ENCODE measurements at places on chromosomes 12 and 14. TPM values are rescaled to one million over a fixed set of nuclear protein-coding genes. Genes with fewer than 3 reads are reported as not detected.

Gene OTOGL
- 2.9 TPM for total RNA-seq

DNA sequence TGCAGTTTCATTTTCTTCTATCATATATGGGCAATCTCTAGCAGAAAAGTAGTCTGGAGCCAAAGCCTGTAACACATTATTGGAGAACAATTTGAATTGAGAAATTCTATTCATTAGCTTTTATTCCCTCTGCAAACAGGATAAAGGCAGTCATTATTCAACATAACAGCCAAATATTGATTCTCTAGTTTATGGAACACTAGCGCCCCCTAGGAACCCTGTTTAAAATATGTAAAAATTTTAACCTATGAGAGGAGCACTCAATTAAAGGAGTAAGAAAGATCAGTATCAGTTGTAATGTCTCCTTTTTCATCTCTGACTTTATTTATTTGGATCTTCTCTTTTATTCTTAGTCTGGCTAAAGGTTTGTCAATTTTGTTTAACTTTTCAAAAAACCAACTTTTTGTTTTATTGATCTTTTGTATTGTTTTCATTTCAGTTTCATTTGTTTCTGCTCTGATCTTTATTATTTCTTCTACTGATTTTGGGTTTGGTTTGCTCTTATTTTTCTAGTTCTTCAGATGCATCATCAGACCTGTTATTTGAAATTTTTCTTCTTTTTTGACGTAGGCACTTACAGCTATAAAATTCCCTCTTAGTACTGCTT is 4.8 kb upstream of the LMNTD1 start:
- DNase-seq = peak; percentile 39

DNA sequence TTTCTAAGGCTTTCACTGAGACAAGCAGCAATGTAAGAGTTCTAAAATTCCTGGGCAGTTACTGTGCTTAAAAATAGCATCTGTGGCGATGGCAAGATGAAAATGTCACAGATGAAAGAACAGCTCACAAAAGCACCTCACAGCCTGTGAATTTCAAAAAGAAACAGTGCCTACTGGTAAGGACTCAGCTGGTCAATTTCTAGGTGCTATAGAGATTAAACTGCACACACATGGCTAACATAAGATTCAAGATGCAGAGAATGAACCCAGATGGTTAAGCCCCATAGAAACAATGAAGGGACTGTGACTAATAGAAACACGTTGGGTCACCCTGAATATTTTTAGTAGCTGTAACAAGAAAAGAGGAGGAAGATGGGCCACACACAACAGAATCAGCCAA is 12.0 kb upstream of the IL26 start:
- no peak for DNase-seq

DNA sequence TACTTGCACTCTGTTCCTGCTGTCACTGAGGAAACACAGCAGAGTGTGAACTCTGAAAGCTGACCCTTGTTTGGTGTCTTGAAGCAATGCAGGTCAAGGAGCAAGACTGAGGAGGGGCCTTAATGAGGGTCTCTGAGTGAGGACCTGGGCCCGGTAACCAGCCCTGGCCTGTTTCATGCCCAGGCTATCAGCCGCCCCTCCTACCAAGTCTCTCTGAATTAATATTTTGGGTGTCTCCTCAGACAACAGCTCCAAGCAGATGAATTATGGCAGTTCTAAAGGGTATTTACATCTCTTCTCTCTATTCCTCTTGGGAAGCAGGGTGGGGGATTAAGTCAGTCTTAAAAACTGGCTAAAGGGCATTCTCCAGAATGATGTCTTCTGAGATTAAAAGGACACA is 394.5 kb downstream of the ZFP36L1 start:
- no peak for DNase-seq

DNA sequence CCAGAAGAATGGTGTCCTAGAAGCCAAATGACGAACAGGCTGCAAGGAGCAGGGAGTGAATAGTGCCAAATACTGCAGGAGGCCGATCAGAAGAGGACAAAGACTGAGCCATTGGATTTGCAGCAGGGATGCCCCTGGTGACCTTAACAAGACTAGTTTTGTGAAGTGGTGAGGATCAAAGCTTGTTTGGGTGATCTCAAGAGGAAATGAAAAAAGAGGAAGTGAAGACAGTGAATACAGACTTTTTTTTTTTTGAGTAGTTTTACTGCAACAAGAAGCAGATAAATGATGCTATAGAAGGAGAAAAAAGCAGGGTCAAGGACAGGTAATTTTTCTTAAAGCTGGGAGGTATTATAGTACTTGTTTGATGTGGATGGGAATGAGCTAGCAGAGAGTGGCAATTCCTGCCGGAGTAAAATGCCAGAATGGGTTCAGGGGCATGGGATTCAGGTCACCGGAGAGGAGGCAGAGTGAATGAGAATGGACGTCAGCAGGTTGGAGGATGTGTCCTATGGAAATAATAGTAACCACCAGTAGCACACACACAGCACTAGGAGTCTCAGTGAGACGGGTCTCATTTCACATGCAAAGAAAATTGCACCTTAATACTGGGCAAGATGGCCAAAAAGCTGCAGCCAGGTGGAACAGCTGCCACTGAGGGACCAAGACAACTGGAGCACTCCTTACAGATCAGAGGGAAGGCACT is 345.8 kb upstream of the CCDC196 start:
- no peak for DNase-seq

DNA sequence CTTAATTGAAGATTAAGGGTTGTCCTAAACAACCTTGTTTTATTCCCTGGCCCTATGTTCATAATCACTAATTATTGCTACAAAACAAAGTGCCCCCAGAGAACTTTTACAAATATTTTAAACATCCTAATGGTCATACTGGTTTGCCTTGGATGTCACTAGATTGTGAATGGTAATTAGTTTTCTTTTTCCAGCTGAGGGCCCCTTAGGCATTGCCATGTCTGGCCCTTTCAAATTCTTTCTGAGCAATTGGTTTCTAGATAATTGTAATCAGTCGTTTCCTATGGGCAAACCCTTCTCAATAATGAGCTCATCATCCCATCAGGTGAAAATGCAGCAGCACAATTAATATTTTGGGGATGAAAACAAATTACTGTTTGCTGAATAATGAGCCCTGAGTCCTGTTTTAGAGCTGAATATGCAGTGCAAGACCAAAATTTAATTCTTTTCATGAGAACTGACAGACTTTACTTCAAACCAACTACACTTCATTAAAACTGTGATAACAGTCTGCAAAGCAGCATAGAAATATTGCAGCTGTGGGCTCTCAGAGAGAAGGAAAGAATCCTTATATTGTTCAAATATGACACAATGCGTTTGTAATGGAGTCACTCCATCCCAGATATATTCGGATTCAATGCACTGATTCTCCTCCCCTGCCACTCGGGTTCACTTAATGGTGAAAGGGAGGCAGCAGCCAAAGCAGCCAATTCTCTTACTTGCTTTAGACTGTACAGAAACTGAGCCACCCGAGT is 67.7 kb upstream of the ARHGAP5 start:
- DNase-seq = no peak

DNA sequence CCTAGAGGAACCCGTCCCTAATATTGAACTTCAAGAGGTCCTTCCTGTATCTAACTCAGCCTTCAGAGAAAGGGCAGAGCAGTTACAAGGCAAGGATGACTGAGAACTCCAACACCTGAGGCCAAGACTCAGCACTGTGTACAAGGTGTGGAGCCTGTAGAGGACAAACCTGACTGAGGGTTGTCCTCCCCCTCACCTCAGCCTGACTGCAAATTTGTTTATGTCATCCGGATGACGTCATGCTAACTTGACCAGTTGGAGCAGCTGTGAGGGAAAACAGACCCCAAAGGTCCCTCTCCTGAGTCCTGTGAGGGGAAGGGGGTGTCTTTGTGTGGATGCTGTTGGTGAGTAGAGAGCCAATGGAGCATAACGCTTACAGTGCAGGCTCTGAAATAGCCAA is 4.3 kb downstream of the CRACR2A start:
- no peak for DNase-seq

DNA sequence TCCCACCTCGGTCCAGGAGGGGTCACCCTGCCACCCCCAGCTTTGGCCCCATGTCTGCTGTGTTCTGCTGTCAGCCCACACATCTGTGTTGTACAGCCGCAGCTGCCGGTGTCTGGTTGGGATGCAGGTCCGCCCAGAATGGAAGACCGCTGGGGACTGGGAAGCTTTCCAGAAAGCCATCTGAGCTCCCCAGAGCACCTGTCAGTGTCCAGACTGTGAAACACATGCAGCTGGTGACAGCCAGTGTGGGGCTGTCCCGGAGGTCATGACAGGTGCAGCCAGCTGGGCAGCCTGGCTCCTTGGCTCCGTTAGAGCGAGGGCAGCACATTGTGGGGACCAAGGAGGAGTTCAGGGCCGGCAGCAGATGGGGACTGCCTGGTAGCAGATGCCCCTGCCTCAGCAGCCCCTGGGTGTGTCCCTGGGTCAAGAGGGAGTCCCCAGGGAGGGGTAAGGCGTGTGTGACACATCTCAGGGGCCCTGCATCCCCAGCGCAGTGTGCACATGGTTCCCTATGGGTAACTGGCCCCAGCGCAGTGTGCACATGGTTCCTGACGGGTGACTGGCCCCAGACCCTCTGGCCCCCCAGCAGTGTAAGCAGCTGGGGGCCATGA is 16.4 kb downstream of the CEP170B start:
- DNase-seq = no peak

DNA sequence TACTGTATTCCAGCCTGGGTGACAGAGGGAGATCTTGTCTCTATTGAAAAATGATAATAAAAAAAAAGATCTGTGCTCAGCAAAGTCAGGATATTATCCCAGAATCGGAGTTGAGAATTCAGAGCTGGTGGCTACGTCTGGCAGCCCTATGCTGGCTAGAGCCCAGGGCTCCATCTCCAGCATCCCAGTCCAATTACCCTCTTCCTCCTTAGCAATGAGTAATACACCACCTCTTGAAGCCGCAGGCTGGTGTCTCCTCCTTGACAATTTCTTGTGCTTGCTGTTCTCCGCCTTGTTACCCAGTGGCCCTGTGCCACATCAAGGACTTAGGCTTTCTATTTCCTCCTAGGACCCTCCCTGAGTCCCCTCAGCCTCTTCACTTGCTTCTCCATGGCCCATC is 38.4 kb upstream of the DDX11 start:
- DNase-seq = no peak

GRCh38 chr14:55270832-55271571 is at the start of gene FBXO34:
Gene FBXO34 (plus strand): TSS chr14:55271421. CDS start chr14:55350391, 78,970 bp downstream.
- DNase-seq = peak; percentile 99

DNA sequence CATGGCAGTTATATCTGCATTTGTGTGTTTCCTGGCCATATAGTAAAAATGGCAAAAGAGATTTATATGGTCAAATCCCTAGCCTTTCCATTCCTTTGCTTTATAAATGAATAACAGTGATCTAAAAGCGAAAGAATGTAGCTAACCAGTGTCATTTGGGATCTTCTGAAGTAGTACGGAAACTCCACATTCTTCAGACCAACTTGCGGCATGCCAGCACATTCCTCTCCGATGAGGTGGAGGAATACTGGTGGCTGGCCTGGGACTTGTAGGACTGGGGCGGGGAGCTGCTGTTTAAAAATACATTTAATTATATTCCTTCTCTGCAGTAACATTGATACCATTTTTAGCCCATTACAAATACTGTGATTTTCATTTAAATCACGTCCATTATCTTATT is 85.3 kb downstream of the SAMD4A start:
- peak; percentile 95 for DNase-seq

GRCh38 chr12:7005311-7005710 is 13.0 kb downstream of the LPCAT3 start:
- DNase-seq = no peak

- no peak for DNase-seq
Measured at GRCh38 chr12:59185295-59185694, 265.0 kb upstream of the LRIG3 start.

DNA sequence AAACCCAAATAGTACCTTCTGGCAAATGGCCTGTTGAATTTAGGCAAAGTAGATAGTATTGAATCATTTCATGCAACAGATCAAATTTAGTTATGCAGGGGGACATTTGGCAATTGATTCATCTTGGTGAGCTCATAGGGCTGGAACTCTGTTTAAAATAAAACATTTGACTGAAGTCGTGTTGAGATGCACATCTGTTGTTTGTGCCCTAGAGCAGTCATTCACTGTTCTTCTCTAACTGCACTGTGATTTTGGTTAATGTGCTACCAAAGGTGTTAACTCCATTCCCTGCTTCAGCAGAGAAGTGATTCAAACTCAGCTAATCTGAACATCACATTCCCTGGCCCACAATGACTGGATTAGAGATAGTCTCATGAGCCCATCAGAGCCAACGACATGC is 44.0 kb upstream of the CSRP2 start:
- DNase-seq = no peak

DNA sequence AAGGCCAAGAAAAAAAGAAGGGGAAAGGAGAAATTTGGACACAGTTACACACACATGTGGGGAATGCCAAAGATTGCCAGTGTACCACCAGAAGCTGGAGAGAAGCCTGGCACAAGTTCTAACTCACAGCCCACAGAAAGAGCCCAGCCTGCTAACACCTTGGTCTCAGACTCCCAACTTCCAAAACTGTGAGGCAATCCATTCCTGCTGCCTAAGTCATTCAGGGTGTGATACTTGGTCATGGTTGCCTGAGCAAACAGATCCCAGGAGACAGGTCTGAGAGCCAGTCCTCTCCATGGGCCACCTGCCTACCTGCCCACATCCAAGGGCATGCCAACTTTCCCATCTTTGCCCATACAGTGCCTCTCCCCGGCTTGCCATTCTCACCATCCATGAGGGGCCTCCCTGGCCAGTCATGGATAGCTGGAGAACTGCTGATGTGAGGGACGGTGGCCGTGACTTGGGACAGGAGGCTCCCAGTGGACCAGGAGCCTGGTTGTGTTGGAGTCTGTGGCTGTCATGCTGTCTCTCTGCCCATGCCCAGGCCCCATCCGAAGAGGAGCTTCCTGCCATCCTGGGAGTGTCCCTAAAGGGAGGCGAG is 198.0 kb upstream of the RTL1 start:
- DNase-seq = no peak
